ENCODE measurements at places on chromosomes 6 and 20.

DNA sequence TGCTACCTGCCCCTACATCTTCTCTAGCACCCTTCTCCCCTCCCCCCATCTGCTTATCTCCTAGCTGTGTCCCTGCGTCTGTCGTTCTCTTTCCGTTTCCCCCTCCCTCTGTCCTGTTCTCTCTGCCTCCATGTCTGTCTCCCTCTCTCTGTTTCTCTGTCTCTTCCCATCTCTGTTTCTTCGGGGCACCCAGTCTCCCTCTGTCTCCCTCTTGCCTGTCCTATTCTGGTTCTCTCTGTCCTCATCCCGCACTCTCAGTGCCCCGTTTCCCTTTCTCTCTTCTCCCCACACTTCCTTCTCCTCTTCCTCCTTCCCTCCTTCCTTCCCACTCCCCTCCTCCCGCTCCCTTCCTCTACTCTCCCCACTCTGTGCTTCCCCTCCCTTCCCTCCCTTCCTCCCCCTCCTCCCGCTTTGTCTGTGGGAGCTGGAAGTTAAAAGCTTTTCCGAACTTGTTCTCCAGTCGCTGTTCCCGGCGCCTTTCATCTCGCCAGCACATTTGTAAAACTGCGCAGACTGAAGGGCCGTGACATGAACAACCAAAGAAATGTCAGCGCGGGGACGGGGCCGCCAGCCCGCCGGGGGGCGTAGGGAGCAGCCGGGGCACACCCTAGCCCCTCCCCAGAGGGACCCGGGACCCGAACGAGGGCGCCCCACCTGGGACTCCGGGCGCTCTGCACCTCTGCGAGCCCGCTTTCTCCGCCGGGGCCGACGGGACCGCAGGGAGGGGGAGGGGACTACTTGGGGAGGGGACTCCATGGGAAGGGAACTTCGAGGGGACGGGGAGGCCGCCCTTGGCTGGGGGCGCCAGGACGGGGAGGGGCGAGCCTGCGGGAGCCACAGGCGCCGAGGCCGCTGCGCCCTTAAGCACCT, 4.0 kb upstream of the CDH22 start:
- no peak for DNase-seq

DNA sequence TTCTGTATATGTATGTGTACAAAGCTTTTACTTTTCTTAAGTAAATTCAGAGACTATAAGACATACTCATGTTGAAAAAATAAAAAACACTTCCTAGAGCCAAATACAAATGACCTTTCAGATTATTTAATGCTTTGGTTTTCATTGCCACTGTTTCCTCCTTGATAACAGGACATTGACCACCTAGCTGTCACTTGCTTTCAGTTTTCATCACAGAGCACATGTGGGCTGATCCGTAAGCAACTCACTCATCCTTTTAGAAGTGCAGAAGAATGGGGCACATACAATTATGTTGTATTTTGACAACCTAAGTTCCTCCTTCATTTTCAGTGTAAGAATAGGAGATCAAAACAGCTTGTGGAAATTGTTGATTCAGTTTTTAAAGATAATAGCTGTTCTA, 6.2 kb downstream of the ZBTB2 start:
- no peak for DNase-seq

DNA sequence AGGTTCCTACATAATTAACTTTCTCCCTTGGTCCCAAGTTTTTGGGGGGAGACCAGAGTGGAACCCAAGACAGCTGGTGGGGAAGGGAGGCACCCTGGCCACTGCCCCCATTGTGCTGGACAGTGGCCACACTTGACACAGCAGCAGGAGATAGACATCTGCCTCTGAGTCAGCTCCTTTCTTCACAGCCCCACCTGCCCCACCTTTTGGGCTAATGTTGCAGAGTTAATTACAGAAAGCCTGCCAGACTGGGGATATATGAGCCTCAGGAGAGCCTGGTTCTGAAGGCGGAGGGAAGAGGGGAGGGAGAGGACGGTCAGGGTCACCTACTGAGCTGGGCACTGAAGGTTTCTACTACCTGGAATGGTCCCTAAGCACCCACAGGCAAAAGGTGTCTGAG, 50.6 kb downstream of the MAFB start:
- no peak for DNase-seq

GRCh38 chr20:51620432-51620831, 77.9 kb upstream of the NFATC2 start:
- DNase-seq = no peak

GRCh38 chr6:76694795-76695194, 622.3 kb upstream of the IMPG1 start:
- no peak for DNase-seq

DNA sequence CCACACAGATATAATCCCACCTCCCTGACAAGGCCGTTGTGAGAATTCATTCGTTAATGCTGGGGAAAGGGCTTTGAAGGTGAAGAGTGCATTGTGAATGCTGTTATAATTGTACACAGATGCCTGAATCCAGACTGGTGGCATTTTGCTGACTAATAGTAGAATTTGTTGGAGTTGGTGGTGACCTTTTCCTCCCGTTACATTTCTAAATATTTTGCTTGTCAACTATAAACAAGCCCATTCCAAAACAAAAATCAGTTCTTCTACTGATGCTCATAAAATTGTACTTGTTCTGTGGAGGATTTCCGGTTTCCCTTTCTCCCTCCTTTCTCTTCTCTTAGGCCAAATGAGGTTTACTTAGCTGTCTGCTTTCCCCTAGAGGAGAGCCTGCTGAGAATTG, 253.1 kb upstream of the SUPT3H start:
- DNase-seq = no peak

DNA sequence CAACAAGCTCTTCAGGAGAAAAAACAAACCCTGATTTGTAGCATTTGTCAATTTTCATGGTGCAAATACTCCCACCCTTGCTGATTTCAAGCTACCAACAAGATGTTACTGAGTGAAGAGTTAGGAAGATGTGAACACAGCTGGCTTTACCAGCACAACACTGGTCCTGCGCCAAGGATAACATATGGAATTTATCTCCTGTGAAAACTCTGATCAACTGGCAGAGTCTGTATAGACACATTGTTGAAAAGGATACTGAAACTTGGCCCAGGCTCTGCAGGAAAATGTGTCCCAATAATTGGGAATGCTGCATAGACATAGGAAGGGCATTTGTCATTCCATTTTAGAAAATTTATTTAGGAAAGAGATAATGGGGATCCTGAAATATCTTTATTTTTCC, 29.0 kb downstream of the OTOR start:
- DNase-seq = no peak

GRCh38 chr20:62752671-62753501, 43.4 kb upstream of the MRGBP start:
- no peak for DNase-seq

GRCh38 chr6:161465403-161465802, 191.5 kb upstream of the AGPAT4 start:
- no peak for DNase-seq

- no peak for DNase-seq
Observed at GRCh38 chr20:49867453-49868215, 47.7 kb downstream of the SPATA2 start.

DNA sequence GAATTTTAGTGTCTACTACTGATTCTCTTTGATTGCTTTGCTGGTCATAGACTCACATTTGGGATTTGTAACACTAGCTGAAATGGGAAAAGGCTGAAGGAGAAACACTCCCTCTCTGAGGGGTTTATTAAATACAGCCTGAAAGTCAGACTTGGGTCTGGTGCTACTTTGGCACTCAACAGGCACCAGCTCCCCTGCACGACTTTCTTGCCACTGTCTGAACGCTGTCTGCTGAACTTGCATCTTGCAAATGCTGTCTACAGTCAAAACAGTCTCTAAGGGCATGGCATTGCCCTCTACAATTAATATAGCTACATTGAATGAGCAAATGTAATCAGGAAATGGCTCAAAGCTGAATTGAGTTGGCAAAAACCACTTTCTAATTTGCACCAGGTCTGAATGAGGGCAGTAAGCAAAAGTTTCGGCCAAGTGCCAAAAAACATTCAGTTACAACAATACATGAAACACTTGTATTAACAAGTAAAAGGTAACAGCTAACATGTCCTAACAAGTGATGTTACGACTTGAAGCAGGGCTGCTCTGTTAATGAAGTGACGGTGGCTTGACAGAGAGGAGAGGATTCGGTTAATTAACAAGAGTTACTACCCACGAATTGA, 119.5 kb downstream of the FOXC1 start:
- DNase-seq = peak; percentile 81
